ENCODE measurements at places on chromosomes 3 and 15. TPM values are rescaled to one million over a fixed set of nuclear protein-coding genes. Genes with fewer than 3 reads are reported as not detected.
A peak's percentile ranks its signal among the peaks of the same experiment; 100 is the strongest.

DNA sequence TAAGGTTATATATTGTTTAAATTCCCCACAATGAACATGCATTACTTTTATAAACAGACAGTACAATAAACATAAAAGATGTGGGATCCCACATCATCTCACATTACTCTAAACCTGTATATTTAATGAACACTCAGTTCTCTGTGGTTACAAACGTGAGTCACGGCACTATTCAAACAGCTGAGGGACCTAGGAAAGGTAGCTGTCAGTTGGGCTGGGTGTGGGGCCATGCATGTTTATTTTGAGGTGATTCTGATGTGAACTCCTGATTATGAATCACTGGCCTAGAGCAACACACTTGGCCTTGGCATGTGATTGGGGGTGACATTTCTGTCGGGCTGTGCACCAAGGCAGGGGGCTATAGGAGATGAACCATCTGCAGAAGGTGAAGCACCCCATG, 147.6 kb upstream of the HACD2 start:
- DNase-seq: no peak

- no peak for DNase-seq
Observed at GRCh38 chr15:92648190-92648875, 7.2 kb downstream of the FAM174B start.

DNA sequence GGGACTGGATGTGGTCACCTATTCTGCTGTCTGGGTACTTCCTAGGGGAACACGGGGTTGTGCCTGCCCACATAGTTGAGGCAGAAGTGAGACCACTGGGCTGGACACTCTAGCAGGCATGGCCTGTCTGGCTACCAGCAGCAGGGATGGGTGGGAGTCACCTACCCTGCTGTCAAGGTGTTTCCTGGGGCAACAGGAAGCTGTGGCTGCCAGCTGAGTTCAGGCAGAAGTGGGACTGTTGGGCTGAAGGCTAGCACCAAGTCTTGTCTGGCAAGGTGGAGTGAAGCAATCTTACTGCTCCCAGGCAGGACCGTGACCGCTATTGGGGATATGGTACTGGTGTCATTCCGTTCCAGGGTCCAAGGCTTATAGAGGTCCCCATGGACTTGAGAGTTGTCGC, 20.3 kb upstream of the ZDHHC23 start:
- DNase-seq: no peak

- DNase-seq: peak; percentile 91
Observed at GRCh38 chr15:81410318-81410753, 36.3 kb upstream of the TMC3 start.

DNA sequence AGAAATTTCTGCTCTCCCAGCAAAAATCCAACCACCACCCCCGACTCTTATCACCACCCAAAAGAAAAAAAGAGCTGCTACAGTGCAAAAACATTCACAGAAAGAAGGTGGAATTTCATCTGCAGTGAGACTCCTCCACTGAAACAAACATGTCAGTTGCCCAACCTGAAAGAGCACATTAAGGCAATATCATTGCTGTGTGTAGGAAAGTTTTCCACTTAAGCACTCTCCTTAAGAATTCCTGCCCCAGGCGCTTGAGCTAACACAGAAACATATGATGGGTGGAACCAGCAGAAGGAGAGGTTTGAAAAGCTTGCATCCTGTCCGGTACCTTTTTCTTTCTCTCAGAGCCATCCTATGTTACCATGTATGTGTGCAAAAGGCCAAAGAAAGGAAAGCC, 200.8 kb upstream of the GADL1 start:
- DNase-seq: peak; percentile 68

DNA sequence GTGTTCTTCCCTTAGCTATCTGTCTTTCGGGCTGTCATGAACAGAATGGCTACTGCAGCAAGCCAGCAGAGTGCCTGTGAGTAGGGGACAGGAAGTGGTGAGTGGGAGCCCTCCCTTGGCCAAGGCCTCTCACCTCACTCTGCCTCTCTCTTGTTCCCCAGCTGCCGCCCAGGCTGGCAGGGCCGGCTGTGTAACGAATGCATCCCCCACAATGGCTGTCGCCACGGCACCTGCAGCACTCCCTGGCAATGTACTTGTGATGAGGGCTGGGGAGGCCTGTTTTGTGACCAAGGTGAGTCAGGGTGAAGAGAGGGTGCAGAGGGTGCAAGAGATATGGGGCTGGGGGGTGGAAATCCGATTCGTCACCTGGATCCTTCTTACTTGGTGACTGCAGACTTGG, 3.0 kb downstream of the DLL4 start:
- DNase-seq: no peak

DNA sequence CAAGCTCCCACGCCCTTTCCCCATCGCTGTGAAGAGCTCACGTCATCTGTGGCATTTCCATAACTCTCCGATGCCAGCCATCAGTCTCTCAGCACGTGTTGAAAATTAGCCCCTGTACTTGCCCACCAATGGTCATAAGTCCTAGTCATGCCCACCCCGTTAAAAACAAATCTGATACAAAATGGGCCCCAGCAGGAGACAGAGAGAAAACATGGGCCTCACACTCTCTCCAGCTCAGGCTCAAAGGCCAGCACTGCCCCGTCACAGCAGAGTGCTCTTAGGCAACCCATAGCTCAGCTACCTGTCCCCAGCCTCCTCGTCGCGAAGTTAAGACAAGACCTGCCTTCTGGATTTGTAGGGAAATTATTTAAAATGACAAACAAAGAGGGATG, 5.2 kb downstream of the GOLGA8B start:
- DNase-seq: no peak

LRCH3 gene
- total RNA-seq: 33.7 TPM

SERPINI2 gene
- total RNA-seq: 3.1 TPM

Measured in umbilical cord (tissue), 2 donors.